CD4-positive, alpha-beta T cell treated with Interleukin-6 at 100 ng/mL for 8 hours (primary cell): ENCODE measurements at places on chromosomes 7 and 10.

GRCh38 chr7:150735596-150736358 lies 1.4 kb upstream of the GIMAP5 start:
- DNase-seq: no peak

- DNase-seq: no peak
Observed at GRCh38 chr10:87531908-87532622, 27.4 kb downstream of the MINPP1 start.

DNA sequence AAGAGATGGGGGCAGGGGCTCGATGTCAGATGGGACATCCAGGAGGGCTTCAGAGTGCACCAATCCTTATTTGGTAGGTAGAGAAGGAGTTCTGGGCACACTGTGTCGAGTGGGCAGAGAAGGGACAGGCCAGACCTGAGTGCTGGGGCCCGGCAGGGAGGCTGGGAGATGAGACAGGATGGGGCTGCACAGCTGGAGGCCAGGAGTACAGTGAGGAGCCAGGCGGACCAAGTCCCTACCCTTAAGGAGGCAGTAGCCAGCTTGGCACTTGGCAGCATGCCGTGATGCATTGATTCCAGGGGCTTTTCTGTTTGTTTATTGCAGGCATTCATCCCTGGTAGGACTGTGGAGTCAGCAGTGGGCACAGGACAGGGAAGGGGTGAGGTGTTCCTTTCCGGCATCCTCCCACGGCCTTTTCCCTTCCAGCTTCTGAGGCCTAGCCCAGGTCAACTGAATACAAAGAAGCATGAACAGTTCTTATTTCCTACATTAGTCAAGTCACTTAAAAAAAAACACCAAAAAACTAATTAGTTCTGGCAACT lies 168.8 kb upstream of the CDCA7L start:
- no peak for DNase-seq

- no peak for DNase-seq
Observed at GRCh38 chr10:113226831-113227445, 276.9 kb downstream of the TCF7L2 start.

DNA sequence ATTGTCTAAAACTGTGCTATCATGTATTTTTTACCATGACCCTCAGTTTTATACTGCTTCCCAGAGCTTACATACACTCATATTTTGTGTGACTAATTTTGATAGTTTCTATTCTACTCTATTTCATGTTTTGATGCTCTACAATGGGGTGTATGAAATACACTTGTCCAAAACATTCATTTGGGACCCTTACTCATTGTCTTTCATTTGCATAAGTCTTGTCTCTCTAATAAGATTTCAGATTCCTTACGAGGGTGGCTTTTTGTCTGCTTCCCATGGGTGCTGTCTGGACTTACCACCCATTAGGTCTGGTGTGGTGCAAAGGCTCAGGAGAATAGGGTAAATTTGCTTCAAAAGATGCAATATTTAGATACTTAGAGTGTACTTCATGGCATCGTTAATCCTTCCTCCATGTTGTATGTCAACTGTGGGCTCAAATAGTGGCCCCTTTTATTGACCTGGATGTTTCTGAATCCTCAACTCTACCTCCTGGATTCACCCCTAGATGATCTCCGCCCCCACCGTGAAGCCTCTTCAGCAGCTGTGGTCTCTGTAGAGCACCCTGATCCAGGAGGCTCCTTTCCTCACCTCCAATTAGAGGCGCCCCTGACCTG lies 3.6 kb upstream of the GIMAP5 start:
- no peak for DNase-seq

DNA sequence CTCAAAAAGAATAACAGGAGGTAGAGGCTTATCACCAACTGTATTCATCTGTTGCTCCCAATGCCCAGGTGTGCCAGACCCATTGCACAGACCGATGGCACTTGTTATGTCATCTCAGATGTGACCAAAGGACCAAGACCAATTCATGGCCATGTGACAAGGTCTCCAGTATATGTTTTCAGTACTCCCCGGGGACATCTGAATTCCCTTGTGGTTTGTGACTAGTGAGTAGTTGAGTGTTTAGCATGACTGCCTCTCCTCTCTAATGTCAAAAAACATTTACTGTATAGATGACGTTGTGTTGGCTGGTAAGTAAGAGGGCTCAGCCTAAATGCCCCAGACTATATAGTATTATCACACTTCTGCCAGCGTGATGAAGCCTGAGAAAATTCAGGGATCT lies 202.1 kb upstream of the SMIM30 start:
- no peak for DNase-seq

GRCh38 chr10:87654212-87654611 lies 5.5 kb upstream of the PAPSS2 start:
- DNase-seq: no peak

DNA sequence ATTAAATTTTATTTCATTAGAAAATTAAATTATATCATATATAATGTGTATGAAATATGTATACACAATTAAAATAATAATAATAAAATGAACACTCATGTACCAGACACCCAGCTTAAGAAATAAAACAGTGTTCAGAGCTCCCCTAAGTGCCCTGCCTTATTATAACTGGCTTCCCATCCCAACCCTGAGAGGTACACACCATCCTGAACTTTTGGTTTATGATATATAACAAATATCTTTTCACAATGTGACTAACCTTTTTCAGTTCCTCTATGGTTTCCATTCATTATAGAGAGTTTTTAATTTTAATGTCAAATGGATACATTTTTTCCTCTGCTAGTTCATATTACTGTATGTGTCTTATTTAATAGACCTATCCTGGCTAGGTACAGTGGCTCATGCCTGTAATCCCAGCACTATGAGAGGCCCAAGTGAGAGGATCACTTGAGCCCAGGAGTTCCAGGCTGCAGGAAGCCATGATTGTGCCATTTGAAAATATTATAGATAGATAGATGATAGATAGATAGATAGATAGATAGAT lies 24.0 kb upstream of the STEAP2 start:
- no peak for DNase-seq

DNA sequence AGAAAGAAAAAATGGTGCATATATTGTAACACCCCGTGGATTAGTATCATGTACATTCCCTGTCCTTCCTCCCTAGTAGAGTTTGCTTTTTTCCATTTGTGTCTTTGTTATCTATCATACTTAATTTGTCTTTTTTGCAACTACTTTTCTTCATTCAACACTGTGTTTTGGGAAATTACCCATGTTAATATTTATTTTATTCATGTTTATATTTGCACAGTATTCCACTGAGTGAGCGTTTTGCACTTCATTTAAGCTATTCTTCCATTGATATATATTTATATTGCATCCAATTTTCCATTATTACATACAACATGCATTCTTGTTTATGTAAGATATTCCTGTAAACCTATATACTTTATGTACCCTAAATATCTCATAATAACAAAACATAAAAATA lies 57.6 kb upstream of the FAM171A1 start:
- DNase-seq: no peak

- DNase-seq: no peak
Observed at GRCh38 chr10:51075873-51076229, 1.6 kb downstream of the PRKG1 start.

DNA sequence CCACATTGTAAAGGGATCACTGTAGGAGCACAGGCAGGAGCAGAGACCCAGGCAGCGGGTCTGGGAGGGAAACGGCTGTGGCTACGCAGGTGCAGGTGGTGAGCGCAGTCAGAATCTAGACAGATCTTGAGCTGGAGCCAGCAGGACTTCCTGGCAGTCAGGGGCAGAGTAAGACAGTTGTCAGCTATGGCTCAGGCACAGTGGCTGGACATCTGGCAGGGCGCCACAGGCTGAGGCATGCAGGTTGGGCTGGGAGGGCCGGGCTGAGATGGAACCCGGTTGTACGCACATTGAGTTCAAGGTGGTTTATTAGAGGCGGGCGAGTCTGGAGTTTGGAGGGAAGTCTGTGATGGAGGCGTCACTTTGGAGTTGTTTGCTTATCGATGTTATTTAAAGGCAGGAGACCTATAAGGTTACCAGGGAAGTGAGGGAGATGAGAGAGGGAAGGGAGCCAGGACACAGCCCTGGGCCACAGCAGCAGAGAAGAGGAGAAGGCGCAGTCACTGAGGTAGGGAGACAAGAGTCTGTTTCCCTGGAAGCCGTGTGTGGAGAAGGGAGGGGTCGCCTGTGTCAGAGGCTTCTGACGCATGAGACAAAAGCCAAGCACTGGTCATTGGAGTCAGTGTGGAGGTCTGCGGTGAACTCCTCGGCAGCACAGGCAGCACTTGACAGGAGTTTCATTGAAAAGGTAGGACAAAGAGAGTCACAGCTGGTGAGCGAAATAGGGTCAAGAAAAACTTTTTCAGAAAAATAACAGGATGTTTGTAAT lies 73.8 kb downstream of the LANCL2 start:
- no peak for DNase-seq

DNA sequence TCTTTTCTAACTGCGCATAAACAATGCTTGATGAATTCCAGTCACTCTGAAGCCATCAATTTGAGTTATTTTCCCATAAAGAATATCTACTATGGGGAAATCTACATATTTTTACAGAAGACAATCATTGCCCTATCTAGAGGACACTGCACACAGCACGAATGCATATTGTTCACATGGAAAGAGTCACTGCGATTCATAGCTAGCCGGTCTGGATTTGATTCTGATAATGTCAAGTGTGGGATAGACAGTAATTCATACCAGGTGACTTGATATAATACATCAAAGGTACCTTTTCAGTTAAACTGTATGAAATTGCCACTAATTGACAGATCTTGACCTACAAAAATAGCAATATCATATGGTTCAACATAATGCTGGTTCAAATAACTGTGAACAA lies 255.7 kb downstream of the THSD7A start:
- DNase-seq: no peak

- no peak for DNase-seq
Observed at GRCh38 chr7:99086944-99087343, 57.0 kb downstream of the SMURF1 start.

DNA sequence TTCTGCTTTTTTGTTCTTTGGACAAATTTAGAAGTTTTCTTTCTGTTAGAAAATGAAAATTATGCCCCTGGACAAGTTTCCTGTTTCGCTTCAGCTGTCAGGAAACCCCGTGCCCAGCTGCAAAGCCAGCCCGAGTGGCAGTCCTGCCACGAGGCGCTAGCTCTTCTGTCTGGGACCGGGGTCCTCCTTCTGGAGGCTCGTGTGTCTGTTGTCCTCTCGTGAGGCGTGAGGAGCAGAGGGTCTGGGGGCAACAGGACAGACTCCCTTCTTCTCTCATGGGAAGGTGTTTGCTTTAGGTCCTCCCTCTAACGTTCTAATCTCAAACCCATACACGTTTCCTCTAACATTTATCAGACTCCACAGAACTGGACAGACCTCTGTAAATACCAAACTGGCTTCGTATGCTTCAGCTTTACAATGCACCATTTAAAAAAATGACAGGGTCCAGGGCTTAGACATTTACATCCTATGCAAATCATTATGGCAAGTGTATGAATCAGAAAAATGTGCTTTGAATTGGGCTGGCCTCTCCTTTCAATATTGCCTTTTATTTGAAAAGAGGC lies 184.5 kb upstream of the SHH start:
- DNase-seq: no peak

- DNase-seq: no peak
Observed at GRCh38 chr7:2079332-2080059, 153.2 kb downstream of the MAD1L1 start.

DNA sequence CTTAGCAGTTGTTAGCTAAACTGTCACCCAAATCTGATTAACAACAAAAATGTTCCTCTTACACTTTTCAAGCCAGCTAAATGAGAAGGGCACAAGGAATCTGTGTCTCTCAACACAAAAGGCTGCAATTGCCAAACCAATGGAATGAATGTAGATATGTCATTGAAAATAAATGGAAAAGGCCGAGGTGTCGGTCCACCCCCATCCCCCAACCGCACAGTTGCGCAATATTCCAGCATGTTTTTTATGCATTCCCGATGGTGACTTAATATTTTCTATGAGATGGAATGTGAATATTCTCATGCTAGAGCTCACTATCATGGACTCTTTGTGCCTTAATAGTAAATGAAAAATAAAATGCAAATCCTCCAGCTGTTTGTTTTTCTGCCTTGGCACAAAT lies 181.6 kb upstream of the LRGUK start:
- no peak for DNase-seq

GRCh38 chr7:154746571-154747360 lies 256.2 kb downstream of the PAXIP1 start:
- DNase-seq: no peak

GRCh38 chr7:128863433-128863989 lies 855 bp downstream of the ATP6V1F start:
- peak; percentile 22 for DNase-seq

GRCh38 chr10:17021656-17022465 lies 107.8 kb downstream of the CUBN start:
- no peak for DNase-seq

DNA sequence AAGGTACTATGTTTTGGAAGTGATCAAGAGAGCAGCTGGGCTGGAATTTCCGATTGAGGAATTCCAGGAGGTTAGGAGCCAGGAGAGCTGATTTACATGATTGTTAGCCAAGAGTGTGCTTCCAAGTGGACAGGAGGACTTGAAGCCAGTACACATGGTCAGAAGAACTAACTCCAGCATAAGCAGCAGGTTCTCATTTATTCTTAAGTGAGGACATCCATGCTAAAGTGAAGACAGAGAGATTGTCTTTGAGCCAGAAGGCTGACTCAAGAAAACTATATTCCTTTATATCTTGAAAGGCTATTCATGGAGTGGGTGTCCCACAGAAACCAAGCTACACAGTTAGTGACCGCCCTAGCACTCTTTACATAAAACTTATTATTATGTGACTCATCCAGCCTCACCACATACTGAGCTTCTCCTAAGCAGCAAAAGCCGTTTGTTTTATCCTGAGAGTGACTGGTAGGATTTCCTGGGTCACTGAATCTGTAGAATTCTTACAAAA lies 56.7 kb upstream of the SEMA3A start:
- DNase-seq: no peak

DNA sequence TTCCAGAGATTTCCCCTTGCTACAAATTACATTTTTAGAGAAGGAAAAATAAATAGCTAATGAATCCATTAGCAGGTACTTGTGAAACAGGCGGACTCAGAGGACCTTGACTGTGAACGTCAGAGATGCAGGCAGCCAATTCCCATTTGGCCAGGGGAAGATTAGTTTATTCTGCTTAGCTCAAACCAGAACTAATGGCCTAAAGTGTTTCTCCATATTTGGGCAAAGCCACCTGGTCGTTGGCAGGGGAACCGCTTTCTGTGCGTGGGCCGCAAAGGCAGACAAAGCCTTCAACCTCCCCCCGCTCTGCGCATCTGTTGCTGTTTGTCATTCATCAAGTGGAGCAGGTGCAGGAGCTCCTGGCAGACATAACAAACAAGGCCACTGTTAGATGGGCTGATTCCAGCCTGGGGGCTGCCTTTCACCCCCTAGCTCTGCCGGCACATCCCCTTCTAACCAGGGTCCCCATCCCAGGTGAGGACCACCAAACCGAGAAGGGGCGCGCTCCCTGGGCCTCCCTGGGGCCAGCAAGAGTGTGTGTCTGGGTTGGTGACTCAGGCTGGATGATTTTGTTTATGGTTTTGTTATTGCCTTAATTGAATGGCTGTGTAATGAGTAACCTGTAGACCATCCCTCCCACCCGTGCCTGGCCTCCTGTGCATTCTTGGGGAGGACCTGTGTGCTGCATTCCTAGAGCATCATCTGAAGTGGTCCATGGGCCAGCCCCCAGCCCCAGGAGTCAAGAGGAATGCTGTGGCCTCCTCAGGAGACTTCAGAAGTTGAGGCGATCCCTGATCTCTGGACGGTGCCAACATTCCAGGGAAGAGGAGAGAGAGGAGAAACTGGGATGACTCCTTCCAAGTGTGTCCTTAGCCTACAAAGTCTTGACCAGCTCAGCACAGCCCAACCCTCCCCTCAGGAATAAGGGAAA lies 14.5 kb upstream of the CPA1 start:
- no peak for DNase-seq

- no peak for DNase-seq
Observed at GRCh38 chr7:29748286-29749099, 57.8 kb upstream of the WIPF3 start.
